ENCODE measurements at places on chromosomes 7 and 10. TPM values are rescaled to one million over a fixed set of nuclear protein-coding genes. Genes with fewer than 3 reads are reported as not detected.

DNA sequence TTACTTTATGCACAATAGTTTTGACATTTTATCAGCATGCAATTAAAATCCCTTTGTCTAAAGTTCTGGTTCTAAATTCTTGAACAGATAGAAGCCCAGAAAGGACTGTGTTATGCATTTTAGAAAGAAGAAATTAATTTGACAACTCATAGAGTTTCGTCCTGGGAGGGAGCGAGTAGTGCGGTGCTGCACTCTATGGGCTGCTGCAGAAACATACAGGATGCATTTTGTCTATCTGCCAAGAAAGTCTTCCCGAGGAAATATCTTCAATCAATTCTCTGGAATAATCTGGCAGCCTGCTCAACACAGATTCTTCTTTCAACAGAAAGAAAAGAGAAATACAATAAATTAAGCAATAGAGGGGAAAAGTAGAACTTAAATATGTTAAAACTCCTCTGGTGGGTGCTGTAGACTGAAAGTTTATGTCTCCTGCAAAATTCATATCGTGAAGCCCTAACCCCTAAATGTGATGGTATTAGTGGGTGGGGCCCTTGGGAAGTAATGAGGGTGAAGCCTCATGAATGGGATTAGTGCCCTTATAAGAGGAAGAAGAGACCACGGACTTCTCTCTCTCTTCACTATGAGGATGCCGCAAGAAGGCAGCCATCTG is 39.0 kb upstream of the IFRD1 start:
- H3K4me1 ChIP-seq: no peaks in the 10 kb centered on the region
- DNase-seq: peak; percentile 66
- no peak overlapping the region for H3K27ac ChIP-seq

- no peaks in the 10 kb centered on the region for H3K36me3 ChIP-seq
- H3K4me1 ChIP-seq: peaks cover 31% of the 10 kb centered on the region
- H3K27me3 ChIP-seq: no peaks in the 10 kb centered on the region
- no peak overlapping the region for H3K4me3 ChIP-seq
- DNase-seq: no peak
These were observed 61.2 kb upstream of the AGR3 start for GRCh38 chr7:16942929-16943509.

DNA sequence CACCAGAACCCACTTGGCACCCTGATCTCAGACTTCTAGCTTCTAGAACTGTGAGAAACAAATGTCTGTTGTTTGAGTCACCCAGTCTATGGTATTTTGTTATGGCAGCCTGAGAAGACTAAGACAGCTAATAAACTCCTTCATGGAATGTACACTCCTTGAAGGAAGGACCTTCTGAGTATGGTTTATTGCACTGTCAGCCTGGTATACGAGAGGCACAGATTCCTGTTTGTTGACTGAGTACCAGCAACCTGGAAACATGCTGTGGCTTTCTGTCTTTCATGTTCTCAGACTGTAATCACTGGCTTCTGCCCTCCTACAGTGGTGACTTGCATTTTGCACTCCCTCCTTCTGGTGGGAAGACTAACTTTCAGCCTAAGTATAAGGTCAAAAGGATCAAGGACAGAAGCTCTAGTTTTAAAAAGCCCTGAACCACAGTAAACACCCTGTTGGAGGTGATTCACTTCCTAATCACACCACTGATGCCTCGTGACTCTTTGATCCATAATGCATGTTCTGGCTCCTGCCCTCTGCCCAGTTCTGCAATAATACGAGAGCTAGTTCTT is 319.0 kb upstream of the NPSR1 start:
- no peaks in the 10 kb centered on the region for H3K27me3 ChIP-seq
- no peak overlapping the region for H3K27ac ChIP-seq
- no peaks in the 10 kb centered on the region for H3K36me3 ChIP-seq
- H3K4me3 ChIP-seq: no peak overlapping the region
- DNase-seq: peak; percentile 33
- H3K4me1 ChIP-seq: no peaks in the 10 kb centered on the region

The MRPS24 gene
- polyA plus RNA-seq: 293 TPM

The POR gene
- polyA plus RNA-seq: 78.2 TPM

- no peaks in the 10 kb centered on the region for H3K36me3 ChIP-seq
- no peak for DNase-seq
- no peak overlapping the region for H3K4me3 ChIP-seq
- H3K27me3 ChIP-seq: peaks cover 8% of the 10 kb centered on the region
These were observed 86.9 kb downstream of the ZNF467 start for GRCh38 chr7:149686449-149686848.

Data from endothelial cell of umbilical vein (primary cell).